HCT116 (cell line): ENCODE measurements at places on chromosomes 16 and 17. TPM values are rescaled to one million over a fixed set of nuclear protein-coding genes. Genes with fewer than 3 reads are reported as not detected.

GRAP gene
- 0.27 TPM for total RNA-seq

- no peak for DNase-seq
Measured at GRCh38 chr16:30951750-30952149, 2.9 kb downstream of the ORAI3 start.

DNA sequence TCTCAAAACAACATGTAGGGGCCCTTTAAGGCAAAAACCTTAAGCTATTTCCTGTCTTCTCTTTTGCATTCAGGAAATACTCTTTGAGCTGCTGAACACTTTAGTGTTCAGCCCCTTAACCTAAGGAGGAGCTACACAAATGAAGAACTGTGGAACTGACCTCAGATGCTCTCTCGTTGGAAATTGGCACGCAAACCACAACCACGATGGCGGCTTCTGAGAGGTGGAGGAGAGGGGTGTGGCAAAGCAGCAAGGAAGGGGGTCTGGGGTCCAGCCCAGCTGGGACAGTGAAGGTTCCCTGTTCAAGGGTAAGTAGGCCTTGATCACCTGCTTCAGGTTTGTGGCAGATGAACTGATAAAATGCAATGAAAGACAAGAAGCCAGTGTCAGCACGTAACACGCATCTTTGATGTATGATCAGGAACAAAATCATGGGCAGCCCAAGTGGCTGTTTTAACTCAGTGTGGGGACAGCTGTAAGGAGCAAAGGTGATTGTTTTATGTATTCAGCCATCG, 291.6 kb upstream of the TNRC6C start:
- no peak for DNase-seq

DNA sequence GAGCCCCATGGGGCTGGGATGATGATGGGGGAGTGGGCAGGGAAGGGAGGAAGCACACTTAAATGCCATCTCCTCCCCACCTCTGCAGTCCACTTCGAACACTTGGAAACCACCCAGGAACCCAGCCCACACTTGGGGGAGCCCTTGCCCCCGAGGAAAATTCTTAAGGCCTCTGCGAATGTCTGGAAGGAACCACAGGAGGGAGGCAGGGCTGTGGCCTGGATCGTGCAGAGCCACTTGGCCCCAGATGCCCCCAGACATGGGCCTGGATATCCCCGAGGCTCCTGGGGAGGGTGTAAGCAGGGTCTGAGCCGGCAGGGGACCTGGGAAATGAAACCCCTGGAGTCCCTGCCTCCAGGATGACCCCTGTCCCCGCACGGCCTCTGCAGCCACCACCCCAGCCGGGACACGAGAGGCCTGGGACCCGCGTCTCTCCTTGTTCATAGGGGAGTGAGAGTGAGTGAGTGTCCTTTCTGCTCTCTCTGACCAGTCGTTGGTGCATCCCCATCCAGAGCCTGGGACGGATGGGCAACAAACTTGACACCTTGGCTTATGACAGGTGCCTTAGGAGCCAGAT, 11.8 kb upstream of the MTSS2 start:
- no peak for DNase-seq

DNA sequence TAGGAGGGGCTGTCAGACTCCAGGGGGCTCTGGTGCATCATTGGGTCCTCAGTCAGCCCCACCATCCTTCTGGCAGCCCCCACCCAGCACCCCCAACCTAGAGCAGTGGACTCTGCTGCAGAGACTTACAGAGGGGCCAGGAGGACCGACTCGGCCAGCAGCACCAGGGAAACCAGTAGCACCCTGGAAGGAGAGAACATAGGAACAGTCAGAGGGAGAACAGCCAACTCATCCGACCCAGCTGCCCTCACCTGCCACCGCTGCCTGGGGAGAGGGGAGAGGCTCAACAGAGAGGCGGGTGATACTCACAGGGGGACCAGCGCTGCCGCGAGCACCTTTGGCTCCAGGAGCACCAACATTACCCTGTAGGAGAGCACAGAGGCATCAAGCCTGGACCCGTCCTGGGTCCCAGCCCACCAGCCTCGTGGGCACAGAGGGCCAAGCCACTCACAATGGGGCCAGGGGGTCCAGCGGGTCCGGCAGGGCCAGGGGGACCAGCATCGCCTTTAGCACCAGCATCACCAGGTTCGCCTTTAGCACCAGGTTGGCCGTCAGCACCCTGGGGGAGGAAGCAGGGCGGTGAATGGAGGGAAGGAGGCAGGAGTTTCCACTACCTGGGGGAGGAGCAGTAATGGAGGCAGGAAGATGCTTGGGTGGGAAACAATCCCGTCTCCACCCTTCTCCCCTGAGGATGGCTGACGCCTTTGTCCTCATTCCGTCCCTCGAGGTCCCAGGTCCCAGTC, 11.7 kb downstream of the COL1A1 start:
- DNase-seq, result no peak

- no peak for DNase-seq
Measured at GRCh38 chr16:8391257-8391656, 199.1 kb downstream of the TMEM114 start.

- no peak for DNase-seq
Measured at GRCh38 chr17:66268247-66268927, 34.0 kb upstream of the PRKCA start.
